Fibroblast of the conjunctiva (primary cell): ENCODE measurements at places on chromosomes 3 and 15.

- no peak for DNase-seq
These were observed 14.9 kb upstream of the C3orf22 start for GRCh38 chr3:126573492-126574117.

GRCh38 chr3:23565041-23565775 lies 240.5 kb upstream of the UBE2E1 start:
- no peak for DNase-seq

GRCh38 chr3:40617084-40617483 lies 92.3 kb downstream of the ZNF621 start:
- DNase-seq = no peak

GRCh38 chr3:184821034-184821433 lies 9.1 kb downstream of the VPS8 start:
- DNase-seq = no peak

DNA sequence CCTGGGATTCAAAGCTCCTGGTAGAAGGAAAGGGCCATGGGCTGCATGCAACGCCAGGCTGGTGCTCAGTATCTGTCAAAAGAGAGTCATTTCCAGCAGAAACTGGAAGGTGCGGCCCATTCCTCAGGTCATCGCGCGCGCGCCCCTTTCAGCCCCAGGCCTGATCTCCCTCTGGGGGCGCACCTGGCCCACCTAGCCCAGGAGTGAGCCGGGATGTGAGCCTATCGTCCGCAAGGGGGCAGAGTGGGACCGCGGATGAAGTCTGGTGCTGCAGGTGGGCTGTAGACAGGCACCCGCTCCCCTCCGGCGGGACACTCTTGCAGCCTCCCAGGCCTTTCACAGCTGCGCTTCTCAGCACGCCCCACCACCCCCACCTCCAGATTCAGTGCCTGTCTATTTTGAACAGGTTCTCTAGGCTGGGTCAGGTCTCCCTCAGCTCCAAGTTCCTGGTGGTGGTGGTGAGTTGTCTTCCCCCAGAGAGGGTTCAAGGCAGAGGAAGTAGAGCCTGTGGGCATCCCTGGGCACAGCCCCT lies 5.8 kb upstream of the RPL29 start:
- DNase-seq = peak; percentile 34

- DNase-seq = no peak
These were observed 57.8 kb upstream of the TGFBR2 start for GRCh38 chr3:30548600-30548999.

- DNase-seq = no peak
These were observed 484.2 kb downstream of the MECOM start for GRCh38 chr3:169179321-169179720.

DNA sequence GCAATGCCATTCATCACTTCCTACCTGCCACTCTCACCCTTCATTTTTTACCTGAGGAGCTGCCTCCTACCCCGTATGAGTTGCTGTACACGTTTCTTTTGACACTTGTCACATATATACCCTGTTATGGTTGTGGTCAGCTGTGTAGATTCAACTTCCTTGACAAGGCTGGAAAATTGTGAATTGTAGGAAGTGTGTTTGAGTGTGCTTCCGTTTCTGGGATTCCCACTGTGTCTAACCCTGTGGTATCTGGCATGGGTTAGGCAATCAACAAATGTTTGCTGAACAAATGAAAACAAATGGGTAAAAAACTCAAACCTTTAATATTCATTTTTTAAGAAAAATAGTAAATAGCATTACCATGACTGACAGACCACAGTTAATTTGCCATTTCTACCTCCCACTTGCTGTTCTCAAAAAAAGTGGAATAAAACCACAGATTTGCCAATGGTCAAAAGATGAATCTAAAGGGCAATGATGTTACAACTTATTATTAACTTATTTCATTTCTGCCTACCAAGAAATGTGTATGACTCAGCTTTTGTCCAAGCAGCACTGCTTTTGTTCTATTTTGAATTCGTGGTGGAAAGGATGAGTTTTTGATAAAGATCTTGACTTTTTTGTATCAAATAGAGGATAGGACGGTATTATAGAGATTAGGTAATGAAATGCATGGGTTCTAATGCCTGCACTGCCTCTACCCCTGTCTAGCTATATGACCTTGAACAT lies 404.6 kb downstream of the LPP start:
- no peak for DNase-seq

- no peak for DNase-seq
These were observed 295.7 kb upstream of the WNT5A start for GRCh38 chr3:55782807-55783206.

GRCh38 chr15:73919706-73920105 lies 6.6 kb upstream of the LOXL1 start:
- DNase-seq = no peak

DNA sequence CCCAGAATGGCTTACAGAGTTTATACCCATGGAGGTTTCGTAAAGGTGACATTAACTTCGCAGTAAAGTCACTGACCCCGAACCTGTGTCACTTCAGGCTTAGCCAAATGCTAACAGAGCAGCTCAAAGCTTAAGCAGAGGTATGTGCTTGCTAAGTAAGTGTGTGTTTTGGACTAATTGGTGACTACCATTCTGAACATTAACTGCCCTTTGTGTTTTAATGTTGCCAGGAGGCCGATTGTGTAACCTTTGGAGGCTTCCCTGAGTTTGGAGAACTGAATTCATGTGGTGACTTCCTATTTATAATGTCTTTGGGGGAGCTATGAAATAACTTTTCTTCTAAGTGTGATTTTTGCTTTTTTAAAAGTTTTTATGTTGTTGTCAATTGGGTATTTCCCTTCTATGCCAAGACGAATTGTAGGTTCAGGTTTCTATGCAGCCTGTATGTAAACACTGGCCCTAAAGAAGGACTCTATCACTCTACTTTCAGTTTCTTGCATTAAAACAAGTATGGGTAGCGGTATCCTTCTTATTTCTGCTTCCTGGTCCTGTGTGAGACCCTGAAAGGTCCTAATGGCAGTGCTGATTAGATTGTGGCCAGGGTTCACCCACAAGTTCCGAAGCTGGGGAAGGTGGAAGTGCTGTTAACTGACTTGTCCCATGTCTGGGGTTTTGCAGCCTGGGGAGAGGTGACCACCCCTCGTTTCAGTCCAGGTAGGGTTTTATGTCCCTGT lies 86.3 kb downstream of the IGF1R start:
- no peak for DNase-seq

DNA sequence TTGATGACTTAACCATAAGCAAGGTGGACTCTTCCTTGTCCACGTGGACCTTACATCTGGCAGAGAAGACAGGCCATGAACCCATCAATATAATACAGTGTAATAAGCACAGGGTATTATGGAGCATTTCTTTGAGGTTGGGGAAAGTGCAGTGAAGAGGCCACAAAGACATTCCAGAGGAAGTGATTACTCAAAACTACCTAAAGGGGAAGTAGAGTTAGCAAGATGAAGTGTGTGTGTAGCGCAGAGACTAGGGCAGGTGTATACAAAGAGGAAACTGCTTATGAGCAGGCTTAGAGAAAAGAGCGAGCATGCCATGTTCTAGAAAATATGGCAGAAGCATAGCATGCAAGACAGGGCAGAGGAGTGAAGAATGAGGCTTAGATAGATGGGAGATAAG lies 17.9 kb downstream of the CP start:
- DNase-seq = no peak

- DNase-seq = no peak
These were observed 307.7 kb downstream of the RPLP1 start for GRCh38 chr15:69760258-69760845.

DNA sequence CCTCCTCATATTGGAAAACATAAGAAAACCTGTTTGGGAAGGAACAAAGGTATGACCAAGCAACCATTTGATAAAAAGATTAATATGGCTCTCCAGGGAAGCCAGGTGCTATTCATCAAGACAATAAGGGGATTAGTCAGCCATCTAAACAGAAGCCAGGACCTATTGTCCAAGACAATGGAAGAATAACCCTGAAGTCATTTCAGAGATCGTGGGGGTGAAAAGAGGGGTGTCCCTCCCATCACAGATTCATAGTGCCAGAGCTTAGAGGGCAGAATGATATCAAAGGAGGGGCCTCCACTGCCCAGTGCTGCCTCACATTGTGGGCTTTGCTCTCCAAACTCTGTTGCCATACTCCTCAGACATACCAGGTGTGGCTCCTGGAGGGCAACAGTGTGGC lies 73.5 kb downstream of the DAPK2 start:
- DNase-seq = no peak

- DNase-seq = no peak
These were observed 68.2 kb upstream of the ADAMTSL3 start for GRCh38 chr15:83585601-83586335.

DNA sequence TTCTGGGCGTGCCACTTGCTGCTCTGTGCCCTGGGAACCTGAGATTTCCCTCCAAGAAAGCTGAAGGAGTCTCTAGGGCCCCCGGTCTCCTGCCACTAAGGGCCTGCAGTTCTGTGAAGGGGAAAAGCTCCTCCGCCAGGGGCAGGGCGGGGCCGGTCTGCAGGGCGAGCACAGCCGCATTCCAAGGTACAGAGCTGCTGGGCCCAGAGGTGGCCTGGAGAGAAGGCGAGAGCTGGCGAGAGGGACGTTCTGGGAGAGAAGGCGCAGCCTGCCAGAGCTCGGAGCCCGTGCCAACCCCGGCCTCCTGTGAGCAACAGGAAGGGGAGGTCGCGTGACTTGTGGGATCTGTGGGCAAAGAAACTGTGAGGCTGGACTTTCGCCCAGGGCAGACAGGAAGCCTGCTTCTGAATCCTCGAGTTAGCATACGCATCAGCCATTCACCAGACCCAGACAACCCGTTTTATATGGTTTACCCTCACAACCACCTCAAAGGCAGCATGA lies 500.4 kb downstream of the SHQ1 start:
- no peak for DNase-seq

GRCh38 chr3:112247900-112248299 lies 46.1 kb downstream of the SLC9C1 start:
- no peak for DNase-seq

- DNase-seq = peak; percentile 77
These were observed 213.2 kb upstream of the PFN2 start for GRCh38 chr3:150183678-150184425.

DNA sequence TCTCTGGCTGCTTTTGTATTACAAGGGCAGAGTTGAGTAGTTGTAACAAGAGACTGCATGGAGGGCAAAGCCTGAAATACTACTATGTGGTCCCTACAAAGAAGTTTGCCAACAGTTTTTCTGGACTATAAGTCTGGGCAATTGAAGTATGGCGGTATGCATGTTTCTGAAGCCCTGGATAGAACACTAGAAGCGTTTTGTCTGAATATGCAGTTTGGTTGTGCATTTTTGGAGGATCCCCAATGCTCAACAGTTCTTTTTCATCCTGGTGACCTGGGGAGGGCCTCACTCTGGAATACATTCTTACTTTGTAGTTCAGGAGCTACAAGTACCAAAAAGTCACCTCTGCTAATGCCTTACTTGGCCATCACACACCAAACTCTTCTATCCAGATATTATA lies 29.6 kb downstream of the SH3GL3 start:
- no peak for DNase-seq

DNA sequence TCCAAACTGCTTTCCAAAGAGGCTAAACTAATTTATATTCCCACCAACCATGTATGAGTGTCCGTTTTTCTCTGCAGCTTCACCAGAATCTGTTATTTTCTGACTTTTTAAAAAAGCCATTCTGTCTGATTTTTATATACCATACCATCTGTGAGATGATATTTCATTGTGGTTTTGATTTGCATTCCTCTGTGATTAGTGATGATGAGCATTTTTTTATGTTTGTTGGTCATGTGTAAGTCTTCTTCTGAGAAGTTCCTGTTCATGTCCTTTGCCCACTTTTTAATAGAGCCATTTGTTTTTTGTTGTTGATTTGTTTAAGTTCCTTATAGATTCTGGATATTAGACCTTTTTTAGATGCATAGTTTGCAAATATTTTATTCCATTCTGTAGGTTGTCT lies 179.4 kb upstream of the ALCAM start:
- DNase-seq = no peak

DNA sequence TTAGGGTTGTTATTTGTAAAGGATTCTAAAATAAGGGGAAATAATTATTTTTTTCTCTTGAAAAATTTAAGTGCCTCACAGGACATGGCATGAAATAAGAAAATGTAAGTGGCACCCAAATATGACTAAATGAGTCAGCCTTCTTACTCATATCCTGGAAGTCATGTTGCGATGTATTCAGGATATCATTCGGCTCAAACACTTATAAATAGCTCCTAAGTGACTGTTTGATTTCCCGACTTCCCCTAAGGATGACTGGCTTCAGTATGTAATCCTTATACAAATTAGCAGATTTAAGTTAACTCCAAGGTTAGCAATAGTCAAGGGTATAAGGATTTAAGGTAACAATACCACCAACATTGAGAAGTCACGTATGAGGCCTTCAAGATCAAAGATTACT lies 57.3 kb upstream of the OSTN start:
- DNase-seq = peak; percentile 49

DNA sequence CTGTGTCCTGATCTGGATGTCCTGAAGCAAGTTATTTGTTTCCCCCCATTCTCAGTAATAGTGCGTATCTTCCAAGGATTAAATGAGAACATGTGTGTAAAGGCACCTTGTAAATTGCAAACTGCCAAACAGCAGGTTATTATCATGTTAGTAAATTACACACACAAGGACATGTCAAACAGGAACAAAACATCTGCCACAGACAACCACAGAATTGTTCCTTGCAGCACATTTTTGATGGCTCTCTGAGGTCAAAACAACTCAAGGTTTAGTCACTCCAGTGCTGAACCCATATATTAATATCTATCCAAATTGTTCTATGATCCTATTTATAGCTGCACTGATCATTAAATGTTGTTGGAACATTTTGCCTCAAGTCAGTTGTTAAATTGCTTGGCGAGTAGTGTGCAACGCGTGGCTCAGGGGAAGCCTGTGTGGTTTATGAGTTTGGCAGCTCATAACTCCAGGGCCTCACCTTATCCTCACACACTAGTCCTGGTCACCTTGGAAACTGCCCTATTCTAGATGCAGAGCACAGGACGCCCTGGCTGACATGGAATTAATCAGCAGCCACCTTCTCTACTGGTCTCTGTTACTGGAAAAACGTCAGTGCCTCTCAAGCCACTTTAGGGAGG lies 46.3 kb upstream of the CDV3 start:
- DNase-seq = no peak

GRCh38 chr3:157249606-157250005 lies 89.7 kb upstream of the CCNL1 start:
- DNase-seq = no peak

- no peak for DNase-seq
These were observed 157.5 kb downstream of the FBLN2 start for GRCh38 chr3:13706451-13706850.
